ENCODE measurements at places on chromosomes 1 and 21. TPM values are rescaled to one million over a fixed set of nuclear protein-coding genes. Genes with fewer than 3 reads are reported as not detected.

GRCh38 chr1:40919475-40920011 is 57.4 kb upstream of the CITED4 start:
- DNase-seq: no peak

DNA sequence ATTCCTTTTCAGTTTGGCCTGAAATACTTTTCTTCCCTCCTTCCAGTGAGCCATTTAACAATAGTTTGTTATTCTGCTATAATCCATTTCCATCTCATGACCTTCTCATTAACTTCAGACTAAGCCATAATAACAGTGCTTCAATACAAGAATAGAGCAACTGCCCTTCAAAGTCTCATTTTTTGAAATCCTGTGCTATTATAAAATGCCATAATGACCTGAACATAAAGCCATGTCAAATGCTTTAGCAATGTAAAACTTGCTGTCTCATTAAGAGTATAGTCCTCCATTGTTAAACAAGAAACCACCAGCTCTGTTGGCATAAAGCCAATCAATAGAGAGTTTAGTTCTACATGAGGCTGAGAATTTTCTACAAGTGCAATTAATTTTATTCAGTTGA is 9.6 kb upstream of the PIGK start:
- no peak for DNase-seq

Gene ALX3
- total RNA-seq: 132 TPM

Gene KRTAP7-1
- not detected for total RNA-seq

Gene CPT2
- 16.6 TPM for total RNA-seq

- DNase-seq: no peak
Measured at GRCh38 chr1:192609110-192610079, 26.6 kb upstream of the RGS13 start.

GRCh38 chr1:36420409-36420808 is 22.7 kb upstream of the LSM10 start:
- no peak for DNase-seq

DNA sequence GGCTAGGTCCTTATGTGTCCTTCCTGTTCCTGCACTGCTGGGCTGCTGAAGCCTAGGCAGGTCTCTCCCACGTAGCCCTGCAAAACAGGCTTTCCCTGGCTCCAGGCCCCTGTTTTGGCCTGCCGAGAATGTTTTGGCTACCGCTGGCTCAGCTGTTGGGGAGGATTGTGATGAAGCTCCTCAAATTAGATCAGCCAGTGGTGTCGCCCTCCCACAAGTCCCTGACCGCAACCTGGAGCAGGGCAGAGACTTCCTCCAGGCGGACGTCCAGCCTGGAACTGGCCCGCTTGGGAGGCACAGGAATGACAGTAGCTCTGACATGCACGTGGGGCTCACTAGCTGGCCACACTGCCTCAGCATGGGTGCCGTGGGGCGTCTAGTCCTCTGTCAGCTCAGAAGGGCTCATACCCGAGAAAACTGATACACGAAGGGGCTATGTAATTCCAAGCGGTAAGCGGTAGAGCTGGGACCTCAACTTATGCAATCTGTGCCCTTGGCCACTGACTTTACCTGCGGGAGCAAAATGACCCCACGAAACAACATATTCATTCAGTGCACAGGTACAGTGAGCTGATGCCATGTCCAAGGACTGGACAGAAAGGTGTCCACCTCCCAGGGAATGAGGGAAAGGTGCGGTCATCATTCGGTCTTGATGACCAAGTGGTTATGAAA is 26.6 kb downstream of the DHRS3 start:
- no peak for DNase-seq

DNA sequence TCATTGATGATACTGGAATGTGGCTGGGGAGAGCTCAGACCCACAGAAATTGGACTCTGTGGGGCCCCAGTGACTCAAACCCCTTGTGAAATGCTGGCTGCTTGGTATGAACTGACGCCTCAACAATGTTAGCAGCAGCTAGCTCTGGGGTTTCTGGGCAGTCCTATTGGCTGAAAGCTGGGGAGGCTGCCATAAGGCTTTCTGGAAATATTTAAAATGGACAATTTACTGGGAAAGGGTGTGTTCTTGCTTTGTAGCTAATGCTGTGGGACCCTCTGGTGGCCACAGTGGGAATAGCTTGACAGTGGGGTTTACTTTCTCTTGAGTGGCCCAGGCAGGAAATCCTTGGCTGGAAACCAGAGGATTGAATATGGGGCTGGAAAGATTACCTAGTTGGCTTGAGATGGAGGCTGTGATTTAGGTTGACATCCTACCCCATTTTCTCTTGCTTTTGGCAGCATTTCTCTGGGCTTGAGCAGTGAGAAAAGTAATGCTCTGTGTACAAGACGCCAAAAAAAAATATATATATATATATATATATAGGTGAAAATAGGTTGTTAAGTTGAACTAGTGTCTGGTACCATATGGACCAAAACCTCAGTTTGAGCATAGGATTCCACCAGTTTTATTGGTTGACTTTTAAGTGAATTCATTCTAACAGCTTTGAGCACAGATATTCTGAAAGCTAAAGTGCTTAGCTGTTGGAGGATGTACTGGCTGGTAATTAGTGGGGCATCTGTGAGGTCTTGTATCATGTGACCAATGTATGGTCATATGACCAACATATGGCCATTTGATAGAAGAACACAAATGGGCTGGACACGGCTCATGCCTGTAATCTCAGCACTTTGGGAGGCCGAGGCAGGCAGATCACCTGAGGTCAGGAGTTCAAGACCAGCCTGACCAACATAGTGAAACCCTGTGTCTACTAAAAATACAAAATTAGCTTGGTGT is 8.2 kb upstream of the S100A10 start:
- peak; percentile 67 for DNase-seq

Gene F13B
- total RNA-seq: not detected

Gene C1orf226
- total RNA-seq: 4.3 TPM

DNA sequence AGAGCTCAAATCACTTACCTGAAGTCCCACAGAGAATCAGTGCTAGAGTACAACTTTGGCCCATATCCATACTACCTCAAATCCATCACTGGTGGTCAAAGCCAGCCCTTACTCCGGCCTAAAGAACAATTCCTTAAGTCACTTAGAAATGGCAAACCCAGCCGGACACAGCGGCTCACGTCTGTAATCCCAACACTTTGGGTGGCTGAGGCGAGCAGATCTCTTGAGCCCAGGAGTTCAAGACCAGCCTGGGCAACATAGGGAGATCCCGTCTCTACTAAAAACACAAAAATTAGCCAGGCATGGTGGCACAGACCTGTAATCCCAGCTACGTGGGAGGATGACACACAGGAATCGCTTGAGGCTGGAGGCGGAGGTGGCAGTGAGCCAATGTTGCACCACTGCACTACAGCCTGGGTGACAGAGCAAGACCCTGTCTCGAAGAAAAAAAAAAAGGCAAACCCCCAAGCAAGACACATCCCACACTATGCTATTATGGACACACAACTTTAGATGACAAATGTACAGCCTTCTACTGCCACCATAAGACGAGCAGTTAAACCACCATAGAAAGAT is 24.0 kb downstream of the NPHP4 start:
- DNase-seq: no peak

All from mesothelial cell of epicardium (in vitro differentiated cells).